ENCODE measurements at places on chromosomes 4 and X. TPM values are rescaled to one million over a fixed set of nuclear protein-coding genes. Genes with fewer than 3 reads are reported as not detected.

CCNA2 gene
- total RNA-seq, result 51.3 TPM

PLS3 gene
- total RNA-seq, result 330 TPM

- DNase-seq, result no peak
These were observed 135.2 kb upstream of the AFF2 start for GRCh38 chrX:148365233-148365632.

DNA sequence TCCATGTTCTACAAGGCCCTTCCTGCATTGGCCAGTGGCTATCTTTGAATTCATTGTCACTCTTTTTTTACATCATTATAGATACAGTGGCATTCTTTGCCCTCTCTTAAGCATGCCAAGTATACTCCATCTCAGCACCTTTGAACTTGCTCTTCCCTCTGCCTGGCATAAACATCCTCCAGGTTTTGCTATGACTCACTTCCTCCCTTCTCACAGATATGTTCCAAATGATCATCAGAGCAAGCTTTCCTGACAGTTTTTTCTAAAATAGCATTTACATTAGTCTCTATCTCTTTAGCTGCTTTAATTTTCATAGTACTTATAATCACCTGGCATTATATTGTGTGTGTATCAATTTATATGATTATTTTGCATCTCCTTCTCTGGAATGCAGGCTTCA lies 553.3 kb upstream of the MAGEB2 start:
- peak; percentile 87 for DNase-seq

DNA sequence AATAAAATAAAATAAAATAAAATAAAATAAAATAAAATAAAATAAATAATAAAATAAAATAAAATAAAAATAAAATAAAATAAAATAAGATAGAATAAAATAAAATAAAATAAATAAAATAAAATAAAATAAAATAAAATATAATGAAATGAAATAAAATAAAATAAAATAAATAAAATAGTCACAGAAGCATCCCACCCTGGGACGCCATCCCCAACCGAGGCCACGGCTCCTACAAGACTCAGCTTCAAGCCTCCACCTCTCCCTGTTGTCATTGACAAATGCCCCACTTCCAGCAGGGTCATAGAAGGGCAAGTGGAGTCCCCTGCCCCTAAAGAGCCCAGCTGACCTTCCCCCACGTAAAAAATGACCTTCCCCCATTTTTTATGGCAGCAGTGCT lies 30.2 kb downstream of the CRLF2 start:
- no peak for DNase-seq

GRCh38 chr4:97475621-97476020 lies 667.7 kb downstream of the STPG2 start:
- DNase-seq, result no peak

GRCh38 chrX:110173192-110174175 lies 144.4 kb downstream of the AMMECR1 start:
- DNase-seq, result peak; percentile 52

DNA sequence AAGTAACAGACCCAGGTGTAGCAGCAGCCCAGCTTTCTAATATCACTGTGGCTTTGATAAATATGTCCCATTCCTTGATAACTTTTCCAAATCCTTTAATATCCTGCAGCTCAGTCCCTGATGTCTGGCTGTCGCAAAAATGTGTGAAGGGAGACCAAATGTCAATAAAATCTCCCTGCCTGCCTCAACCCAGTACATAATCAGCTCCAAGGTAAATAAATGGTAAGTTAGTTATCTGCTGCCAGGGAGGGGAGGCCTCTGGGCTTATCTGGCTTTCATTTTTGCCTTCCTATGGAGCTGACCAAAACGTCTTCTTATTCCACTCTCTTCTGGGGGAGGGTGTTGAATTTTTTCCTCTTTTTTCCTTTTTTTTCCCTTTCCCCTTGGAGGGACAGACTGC lies 630.6 kb downstream of the MID1IP1 start:
- no peak for DNase-seq

- DNase-seq, result no peak
These were observed 88.6 kb downstream of the TSPAN7 start for GRCh38 chrX:38649674-38650647.

DNA sequence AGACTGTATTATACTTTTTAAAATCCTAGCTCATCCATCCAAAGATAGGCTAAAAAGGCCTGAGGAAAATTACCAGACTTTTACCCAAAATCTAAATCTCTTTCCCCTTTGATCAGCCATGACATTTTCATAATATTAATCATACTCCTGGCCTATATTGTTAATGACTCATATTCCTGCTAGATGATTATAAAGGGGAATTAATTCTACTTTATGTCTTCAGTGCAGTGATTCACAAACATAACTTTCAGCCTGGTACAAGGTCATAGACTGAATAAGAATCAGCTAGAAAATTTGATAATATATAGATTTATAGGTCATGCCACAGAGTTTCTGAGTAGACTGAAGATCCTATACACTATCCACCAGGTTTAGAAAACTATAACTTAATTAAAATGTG lies 1905.4 kb downstream of the C4orf33 start:
- DNase-seq, result no peak

DNA sequence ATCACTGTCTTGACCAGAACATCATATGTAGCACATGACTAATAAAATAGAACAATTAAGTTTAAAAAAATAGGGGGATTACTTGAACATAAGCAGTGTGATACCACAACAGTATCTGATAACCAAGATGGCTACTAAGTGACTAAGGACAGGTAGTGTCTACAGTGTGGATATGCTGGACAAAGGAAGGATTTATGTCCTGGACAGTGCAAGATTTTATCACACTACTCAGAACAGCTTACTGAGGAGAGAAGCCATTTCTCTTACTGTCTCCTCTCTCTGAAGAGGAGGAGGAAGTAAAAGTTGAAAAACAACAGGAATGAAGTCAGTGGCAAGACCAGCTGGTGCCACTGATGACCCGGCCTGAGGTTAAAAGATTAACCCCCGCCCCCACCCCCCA lies 4.0 kb upstream of the SLC10A7 start:
- DNase-seq, result no peak

DNA sequence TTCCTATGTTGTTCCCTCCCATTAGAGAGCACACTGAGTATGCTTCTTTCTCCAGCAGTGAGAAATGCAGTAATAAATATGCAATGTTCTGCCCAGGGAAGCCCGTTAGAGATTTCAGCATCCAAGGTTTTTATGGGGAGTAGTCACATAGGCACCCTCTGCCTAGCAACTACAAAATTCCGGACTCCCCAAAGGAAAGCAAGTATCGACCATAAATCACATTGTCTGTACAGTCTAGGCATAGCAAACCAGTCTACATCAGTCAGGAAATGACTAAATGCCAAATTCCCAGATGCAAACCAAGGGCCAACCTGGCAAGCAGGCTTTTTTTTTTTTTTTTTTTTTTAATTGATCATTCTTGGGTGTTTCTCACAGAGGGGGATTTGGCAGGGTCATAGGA lies 34.8 kb downstream of the GPR101 start:
- DNase-seq, result no peak

DNA sequence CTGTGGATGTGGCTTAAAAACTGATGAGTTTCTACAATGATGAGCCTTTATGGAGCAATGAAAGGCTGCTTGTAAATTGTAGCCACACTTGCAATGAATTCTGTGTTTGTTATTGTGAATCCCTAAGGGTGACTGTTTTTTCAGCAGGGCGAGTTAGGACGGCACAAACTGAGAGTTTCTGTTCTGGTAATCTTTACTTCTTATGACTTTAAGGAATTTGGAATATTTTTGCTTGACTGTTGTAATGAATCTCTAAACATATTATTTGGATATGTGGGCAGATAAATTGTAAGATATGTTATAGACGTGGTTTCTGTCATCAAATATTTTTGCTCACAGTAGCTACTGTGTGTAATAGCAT lies 22.2 kb downstream of the RBPJ start:
- no peak for DNase-seq
